Activated effector memory CD4-positive, alpha-beta T cell treated with anti-CD3 and anti-CD28 coated beads, Interleukin-2, amount 50 U/mL, for 16 hours (primary cell): ENCODE measurements at places on chromosomes 4 and X.

DNA sequence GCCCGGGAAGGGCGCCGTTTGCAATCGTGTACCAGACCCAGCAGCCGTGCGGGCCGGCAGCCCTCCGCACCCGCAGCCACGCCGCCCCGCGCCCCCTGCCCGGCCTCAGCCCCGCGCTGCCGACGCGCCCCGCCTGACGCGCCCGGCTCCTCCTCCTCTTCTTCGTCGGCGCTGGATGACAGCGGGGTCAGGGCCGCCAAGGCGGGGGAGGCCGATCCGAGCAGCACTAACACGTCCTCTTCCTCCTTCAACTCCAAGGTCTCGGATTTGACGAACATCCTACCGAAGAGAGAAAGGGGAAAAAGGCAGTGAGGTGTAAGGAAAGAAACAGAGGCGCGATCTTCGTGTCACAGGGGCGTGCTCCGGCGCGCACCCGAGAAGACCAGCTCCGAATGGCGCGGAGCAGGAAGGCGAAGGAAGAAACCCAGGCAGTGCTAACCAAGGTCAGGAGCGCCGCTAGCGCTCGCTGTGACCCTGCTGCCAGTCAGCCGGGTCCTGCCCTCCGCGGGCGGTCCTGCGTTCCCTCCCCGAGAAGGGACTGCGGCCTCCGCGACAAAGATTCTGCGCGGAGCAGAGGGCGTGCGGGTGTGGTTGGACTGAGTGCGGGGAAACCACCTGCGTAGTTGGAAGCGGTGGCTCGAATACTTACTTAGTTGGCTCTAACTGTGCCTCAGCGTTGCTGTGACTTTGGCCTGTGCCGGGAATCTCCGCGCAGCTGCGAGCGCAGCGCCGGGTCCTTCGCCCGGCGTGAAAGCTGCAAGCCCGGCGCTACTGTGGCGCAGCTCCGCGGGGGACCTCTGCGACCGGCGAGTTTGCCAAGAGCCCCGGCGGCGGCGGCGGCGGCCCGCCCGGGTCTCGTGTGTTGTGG is 548 bp downstream of the NEUROG2 start:
- DNase-seq = peak; percentile 78

DNA sequence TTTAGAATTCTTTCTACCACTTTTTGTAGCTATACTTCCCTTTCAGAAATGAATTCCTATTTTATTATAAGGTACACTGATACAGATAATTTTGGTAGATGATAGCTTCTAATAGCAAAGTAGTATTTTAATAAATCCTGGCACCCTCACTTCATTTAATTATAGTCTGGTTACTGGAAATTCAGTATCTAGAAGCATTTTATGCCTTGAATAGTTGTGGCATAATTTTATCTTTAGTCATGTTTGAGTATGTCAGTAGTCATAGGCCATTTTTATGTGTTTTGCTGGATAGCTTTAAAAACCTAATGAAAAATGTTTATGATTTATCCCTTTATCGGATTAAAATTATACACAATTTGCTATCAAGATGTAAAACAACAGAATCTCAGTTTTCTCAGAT is 92.3 kb downstream of the DIAPH2 start:
- DNase-seq = no peak

- DNase-seq = no peak
Observed at GRCh38 chr4:165115301-165115700, 2.6 kb upstream of the TMEM192 start.

- DNase-seq = no peak
Observed at GRCh38 chr4:143531788-143532491, 18.4 kb downstream of the SMARCA5 start.

DNA sequence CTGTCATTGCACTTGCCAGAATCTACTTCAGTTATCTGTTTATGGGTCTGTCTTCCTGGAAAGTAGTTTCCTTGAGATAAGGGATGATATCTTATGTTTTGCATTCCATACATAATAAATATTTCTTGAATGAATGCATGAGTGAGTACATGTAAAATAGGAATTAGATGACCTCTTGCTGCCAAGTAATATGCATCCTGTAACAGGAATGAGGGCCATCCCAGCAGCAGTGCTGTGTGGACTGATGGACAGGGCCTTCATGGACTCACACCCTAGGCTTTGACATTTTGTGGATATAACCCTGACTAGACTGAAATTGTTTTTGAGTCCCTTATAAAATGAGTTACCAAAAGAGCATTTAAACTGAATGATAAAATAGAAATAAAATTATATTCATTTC is 77.2 kb upstream of the NEIL3 start:
- no peak for DNase-seq

- no peak for DNase-seq
Observed at GRCh38 chrX:123570011-123570590, 162.8 kb downstream of the THOC2 start.

- DNase-seq = no peak
Observed at GRCh38 chrX:139423186-139423585, 107.4 kb upstream of the F9 start.

DNA sequence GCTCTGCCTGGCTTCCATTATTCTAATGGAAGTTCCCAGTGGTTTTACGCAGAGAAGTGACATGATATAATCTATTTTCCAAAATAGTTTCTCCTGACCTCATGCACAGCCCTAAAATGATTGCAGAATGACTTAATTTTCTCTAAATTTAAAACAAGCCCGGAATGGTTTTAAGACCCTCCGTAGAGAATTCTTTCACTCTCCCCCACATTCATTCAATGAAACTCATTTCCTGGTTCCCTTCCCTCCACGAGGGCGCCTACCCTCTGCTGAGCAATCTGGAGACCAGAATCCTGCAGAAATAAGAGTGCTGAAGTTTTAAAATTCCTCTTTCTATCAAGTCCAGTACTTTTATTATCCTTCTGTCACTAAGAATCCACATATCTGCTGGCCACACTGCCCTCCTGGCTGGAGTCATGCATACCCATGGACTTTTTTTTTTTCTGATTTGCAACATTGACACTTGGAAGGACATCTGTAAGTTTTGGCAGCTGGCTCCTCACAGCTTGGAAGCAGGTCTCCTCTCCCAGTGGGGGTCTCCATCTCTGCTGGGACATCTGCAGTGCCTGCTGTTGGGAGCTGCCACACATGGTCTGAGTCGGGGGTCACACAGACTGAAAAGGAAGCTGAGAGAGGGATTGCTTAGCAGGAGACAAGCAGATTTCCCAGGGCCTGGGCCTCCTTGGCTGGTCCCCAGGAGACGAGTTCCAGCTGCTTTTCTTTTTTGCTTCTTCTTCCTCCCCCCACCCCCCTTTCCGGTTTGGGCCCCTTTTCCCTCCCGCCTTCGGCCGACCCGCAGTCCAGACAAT is 86.1 kb downstream of the SOWAHB start:
- DNase-seq = no peak
